Stimulated activated CD4-positive, alpha-beta T cell treated with anti-CD3 and anti-CD28 coated beads, Interleukin-15, amount 100 ng/mL, for 1 hour (primary cell): ENCODE measurements at places on chromosomes 2 and 18.

DNA sequence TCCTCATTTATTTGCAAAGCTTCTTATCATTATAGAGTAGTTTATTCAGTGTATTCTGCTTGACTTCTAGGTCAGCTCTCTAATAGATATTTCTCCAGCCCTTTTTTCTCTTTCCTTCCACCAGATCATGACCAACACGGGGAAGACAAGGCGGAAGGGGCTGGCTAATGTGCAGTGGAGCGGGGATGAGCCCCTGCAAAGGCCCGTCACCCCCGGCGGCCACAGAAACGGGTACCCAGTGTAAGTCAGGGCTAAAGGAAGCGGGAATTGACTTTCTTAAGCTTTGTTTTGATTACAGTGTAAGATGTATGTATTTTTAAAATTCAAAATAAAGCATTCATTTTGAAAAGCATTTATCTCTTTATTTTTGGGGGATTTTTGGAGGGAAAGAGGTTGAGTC, 50.7 kb upstream of the B3GNT7 start:
- no peak for DNase-seq

- DNase-seq: no peak
These were observed 42.1 kb downstream of the FARSB start for GRCh38 chr2:222613715-222614331.

- DNase-seq: no peak
These were observed 333.4 kb downstream of the SETBP1 start for GRCh38 chr18:45014047-45014501.

DNA sequence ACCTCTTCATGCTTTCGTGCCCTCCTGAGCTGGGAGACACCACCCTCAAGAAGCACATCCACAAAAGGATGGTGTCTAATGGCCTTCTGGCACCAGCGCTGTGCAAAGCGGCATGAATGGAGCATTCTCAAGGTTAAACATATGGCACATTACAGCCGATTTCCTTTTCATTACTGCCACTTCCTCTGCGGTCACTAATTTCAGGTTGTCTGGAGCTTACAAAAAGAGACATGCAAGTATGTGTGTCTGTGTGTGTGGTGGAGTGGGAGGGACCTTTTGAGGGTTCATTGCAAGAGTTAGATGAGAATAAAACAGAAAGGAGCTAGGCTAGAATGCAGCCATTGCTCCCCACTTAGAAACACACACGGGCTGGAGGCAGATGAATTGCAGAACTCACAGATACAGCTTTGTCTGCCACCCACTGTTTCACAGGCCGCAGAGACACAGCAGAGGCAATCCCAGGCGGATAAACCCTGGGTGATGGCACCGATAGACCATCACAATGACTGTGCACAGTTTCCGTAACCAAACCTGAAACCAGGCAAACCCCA, 76.0 kb downstream of the TGIF1 start:
- DNase-seq: no peak

DNA sequence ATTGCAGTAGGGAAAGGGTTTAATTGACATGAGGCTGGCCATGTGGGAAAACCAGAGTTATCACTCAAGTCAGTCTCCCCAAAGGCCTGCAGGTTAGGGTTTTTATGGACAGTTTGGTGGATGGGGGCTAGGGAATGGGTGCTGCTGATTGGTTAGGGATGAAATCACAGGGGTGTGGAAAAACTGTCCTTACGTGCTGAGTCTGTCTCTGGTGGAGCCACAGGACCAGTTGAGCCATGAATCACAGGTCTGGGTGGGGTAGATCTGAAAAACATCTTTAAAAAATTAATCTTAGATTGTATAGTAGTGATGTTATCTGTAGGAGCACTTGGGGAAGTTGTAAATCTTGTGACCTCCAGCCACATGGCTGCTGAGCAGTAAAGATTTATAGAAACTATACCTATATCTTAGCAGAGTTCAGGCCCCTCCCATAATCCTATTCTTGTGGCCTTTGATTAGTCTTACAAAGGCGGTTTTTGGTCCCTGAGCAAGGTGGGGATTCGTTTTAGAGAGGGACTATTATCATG, 139.6 kb downstream of the COMMD1 start:
- no peak for DNase-seq

- no peak for DNase-seq
These were observed 45.0 kb downstream of the EEF1B2 start for GRCh38 chr2:206204710-206205109.

GRCh38 chr18:61612517-61612916, 279.3 kb downstream of the CDH20 start:
- DNase-seq: no peak

DNA sequence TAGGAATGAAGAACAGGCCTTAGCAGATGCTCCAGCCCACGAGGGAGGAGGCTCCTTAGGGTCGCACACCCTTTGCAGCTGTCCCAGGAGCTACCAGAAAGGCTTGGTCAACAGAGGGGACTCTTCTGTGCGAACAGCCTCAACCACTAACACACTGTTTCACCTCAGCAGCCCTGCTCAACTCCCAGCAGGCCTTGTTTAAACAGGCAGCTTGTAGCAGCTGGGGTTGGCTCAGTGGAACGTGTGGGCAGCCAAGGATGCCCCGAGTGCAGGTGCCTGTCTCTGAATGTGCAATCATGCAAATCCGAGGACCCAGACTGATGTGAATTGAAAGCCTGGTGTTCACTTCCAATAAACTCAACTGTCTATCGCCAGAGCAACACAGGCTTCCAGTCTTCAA, 88.7 kb upstream of the CXCR4 start:
- no peak for DNase-seq

DNA sequence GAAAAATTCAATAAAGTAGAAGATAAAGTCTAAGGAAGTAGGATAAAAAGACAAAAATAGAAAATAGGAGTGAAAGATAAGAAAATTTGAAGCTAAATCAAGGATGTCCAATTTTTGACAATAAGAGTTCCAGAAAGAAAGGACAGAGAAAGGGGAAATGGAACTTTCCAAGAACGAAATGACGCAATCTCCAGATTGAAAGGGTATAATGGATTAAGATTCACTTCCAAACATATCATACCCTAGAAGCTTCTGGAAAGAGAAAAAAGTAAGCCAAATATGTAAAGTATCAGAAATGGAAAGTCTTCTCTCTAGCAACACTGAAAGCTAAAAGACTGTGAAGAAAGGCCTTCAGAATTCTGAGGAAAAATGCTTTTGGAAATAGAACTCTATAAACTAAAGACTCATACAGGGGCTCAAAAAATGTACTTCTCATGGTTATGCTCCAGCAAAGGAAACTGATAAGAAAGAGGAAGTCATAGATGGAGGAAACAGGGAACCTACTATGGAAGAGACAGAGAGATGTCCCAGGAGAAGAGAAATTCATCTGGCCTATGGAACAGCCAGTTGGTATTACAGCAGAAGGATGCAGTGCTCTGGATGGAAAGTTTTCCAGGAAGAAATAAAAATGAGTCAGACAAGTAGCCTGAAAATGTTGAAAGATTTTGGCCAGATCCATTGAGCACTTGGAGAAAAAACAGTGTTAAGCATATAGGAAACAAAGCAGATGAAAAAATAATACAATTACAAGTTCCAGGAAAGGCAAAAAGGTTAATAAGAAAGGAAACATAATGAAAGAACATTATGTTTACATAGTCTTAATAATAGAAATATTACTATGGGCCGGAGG, 20.1 kb downstream of the CASP8 start:
- no peak for DNase-seq

GRCh38 chr2:124213977-124214587, 189.0 kb downstream of the CNTNAP5 start:
- DNase-seq: no peak

DNA sequence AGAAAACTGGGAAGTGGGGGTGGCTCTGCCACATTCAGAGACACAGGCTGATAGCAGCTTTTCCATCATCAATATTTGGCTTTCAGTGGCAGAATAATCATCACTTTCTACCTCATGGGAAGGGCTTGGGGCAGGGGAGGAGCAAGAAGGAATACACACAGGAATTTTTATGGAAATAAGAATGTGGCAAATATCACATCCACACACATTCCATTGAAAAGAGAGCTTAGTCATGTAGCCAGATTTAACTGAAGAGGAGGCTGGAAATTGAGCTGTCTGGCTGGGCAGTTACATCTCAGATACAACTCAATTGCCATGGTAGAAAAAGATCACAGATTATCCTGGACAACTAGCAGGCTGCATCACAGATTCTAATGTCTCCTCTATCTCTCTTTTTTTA, 1474.0 kb upstream of the ACVR2A start:
- DNase-seq: no peak

- DNase-seq: peak; percentile 58
These were observed 116.2 kb downstream of the SMAD7 start for GRCh38 chr18:48834413-48835031.

DNA sequence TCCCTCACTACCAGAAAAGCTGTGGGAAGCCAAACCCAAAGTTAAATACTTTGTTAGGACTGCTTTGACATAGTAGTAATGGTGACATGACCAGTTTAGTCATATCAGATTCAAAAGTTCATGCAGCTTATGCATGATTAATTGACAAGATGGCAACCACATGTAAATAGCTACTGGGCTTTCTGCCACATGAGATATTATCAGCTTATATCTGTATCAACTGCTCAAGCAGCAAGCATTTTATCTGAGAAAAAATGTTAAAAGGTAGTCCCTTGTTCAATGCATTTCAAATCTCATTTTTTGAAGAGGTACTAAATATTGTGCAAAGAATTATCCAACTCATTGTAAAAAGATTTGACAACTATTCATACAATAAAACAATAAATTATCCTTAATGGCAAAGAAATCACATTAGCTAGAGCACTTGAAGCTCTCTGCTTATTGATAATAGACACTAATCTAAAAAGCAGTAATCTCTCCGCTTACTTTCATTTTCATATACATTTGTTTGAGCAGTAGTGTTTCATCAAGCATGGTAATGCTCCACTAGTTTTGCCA, 993.6 kb upstream of the NXPH2 start:
- DNase-seq: no peak

GRCh38 chr18:12726774-12727550, 24.1 kb downstream of the PSMG2 start:
- no peak for DNase-seq

DNA sequence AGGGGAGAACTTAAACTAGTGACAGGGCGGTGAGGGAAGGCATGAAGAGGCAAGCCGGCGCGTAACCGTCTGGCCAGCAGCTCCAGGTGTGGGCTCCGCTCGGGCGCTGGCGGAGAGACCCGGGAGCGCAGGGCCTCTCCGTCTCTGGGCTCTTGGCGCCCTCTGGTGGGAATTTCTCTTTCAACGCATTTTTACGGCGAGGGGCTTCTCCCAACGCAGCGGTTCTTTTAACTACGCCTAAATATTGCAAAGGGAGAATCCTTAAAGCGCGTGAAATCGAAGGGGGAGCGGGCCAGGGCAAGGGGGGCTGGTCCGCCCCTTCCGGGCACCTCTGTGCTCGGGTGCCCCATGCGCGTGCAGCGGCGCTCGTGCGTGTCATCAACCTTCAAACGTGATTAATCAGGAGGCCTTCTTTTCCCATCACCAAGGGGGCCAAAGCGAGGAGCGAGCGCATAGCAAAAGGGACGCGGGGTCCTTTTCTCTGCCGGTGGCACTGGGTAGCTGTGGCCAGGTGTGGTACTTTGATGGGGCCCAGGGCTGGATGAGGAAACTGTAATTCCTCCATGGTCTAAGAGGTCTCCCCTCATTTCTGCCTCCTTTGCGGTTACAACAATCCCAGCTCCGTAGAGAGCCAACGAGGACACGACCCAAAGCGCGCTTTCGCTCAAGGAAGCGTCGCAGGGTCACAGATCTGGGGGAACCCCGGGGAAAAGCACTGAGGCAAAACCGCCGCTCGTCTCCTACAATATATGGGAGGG, 762 bp upstream of the GAD1 start:
- peak; percentile 44 for DNase-seq

DNA sequence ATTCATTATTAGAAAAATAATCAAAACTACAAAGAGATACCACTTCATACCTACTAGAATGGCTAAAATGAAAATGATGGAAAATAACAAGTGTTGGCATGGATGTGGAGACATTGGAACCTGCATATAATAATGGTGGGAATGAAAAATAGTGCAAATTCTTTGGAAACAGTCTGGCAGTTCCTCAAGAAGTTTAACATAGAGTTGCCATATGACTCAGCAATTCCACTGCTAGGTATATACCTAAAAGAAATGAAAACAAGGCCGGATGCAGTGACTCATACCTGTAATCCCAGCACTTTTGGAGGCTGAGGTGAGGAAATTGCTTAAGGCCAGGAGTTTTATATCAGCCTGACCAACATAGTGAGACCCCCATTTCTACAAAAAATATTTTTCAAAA, 41.6 kb upstream of the ACYP2 start:
- no peak for DNase-seq

GRCh38 chr2:7242189-7242867, 325.1 kb downstream of the RNF144A start:
- no peak for DNase-seq

GRCh38 chr2:165989851-165990250, 36.3 kb upstream of the TTC21B start:
- DNase-seq: no peak

GRCh38 chr2:166375736-166376487, at the start of gene SCN9A:
SCN9A (minus strand) TSS chr2:166375944; CDS start chr2:166311756, 64,188 bp downstream.
- DNase-seq: peak; percentile 3

DNA sequence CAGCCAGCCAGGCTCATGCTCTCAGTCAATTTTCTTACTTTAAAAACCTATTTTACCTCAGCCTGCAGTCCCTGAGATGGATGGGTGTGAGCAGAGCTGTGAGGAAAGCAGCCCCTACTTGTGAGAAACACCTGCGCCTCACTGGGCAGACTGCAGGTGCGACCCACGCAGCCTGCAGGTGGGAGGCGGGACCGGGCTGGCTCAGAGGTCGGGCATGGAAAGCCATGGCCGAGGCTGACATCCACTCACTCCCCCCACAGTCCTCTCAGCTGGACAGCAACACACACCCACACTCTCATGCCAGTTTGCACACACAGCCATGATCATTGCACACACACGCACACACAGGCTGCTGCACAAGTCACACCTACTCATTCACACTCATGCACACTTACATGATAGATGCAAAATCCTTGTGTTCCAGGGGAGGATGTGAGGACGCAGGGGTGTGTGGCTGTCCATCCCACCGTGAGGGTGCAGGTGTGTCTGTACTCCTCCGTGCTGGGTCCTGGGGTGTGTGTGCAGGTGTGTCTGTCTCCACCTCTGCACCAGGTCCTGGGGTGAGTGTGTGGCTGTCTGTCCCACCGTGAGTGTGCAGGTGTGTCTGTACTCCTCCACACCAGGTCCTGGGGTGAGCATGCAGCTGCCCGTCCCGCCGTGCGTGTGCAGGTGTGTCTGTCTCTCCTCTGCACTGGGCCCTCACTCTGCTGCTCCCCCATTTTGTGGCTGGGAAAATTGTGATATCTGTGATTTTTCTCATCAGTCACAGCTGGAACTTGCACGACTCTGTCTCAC, 166.5 kb downstream of the RTP5 start:
- no peak for DNase-seq

GRCh38 chr2:73253400-73253799, 19.3 kb downstream of the CCT7 start:
- no peak for DNase-seq

DNA sequence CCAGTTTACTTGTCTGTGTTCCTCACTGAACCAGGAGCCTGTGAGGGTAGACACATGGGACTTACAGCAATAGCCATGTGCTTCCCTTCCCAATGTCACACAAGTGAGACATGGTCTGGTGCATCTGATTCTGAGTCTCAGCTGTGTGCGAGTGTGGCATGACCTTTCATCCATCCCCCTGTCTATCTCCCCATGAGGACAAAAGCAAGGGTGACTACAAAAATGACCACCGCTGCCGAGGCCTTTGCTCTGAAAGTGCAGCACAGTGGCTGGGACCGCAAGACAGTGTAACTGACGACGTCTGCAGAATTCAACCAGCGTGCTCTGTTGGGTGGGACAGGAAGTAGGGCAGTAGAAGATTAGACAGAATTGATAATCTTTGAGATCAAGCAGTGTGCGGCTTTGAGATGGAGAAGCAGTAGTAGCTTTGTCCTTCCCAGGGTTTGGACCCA, 50.5 kb downstream of the RAB31 start:
- DNase-seq: no peak

GRCh38 chr2:69036926-69037325, 23.9 kb downstream of the ANTXR1 start:
- DNase-seq: no peak
